ENCODE measurements at places on chromosomes 16 and 17.

GRCh38 chr16:84881702-84882521 is 62.1 kb downstream of the CRISPLD2 start:
- DNase-seq: no peak

- no peak for DNase-seq
Measured at GRCh38 chr16:78813661-78814311, 714.3 kb downstream of the WWOX start.

DNA sequence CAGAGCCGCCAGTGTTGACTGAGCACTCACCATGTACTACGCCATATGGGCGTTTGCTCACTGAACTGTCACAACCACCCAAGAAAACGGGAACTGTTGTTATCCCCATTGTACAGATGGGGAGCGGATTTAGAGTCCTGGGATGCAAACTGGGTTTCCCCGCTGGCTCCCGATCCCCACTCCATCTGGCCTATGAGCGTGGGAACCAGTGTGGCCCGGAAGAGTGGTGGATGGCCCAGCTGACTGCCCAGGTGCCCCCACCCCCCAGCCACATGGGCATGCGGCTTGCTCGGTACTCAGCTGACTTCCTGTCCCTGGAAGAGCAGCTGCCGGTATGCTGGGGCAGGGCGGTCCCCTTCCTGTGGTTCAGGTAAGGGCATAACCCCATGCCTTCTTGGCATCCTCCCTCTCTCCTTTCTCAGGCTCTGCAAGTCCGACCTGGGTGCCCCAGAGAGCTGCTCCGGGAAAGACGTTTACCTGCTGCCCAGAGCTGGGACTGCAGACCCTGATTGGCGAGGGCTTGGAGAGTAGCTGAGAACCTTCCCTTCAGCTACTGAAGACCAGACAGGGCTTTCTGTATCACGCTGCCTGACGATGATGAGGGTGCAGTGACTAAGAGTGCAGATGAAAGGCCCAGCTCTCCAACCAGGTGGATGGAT is 16.2 kb downstream of the SOCS3 start:
- peak; percentile 83 for DNase-seq

DNA sequence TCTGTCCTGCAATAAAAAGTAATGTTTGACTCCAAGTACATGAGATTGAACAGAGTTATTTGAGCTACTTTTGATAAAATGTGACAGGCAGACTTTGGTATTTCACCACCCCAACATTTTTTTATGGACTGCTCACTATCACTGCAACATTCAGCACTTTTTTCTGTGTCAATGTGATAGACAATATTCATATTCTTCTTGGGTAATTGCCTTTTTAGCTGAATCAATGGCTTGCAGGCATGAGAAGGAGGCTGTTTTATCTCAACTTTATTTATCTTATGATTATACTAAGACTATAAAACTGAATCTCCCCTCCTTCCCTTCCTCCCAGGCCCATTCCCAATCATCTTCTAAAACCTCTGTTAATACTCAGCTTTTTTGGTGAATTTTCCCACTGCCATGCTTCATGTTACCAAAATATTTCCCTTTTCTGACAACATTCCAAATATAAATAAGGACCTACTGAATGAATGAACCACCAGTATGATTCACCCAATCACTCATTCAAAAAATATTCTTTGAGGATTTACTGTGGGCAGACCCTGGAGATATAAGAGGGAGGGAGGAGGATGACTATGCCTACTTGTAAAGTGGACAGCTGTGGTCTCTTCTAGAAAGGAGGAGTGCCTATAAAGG is 67.6 kb downstream of the CDH13 start:
- no peak for DNase-seq

GRCh38 chr17:80523956-80524712 is 20.5 kb upstream of the RPTOR start:
- DNase-seq: peak; percentile 95

DNA sequence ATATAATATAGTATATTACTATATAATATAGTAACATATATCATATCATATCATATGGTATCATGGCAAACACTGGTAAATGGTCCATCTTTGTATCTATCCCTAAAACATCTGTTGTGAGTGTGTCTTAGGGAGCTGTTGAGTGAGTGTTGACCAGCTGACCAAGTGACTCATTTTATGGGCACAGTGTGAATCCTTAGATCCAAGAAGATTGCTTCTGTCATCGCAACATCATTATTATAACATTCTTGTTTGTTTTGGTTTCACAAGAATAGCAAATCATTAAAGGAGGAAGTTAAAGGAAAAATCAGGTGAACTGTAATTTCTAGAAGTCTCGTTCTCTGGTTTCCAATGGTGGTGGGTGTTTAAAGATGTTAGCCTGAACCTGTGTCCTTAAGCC is 11.7 kb upstream of the MAF start:
- no peak for DNase-seq

DNA sequence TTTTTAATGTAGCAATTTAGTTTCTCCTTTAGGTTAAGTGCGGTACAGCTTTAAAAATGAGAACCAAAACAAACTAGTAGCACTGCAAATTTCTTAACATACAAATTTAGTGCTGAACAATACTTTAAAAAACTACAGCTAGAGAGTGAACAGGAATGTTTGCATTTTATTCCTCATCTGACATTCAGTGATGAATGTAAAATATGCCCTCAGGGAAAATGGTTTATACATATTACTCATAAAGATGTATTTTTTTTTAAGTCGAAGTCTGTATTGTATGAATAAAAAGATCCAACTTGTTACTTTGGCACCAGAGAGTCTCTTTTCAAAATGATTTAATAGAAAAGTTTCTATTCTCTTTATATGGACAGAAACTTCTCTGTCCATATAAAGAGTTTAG is 96.8 kb downstream of the BRIP1 start:
- no peak for DNase-seq

GRCh38 chr17:20262226-20263114 is 204.9 kb downstream of the LGALS9B start:
- DNase-seq: no peak

GRCh38 chr17:42122371-42123303 is at the start of gene HSPB9:
Gene HSPB9, plus strand, starts transcription at chr17:42122804. Its CDS starts 47 bp downstream, at chr17:42122851.
- DNase-seq: peak; percentile 78

DNA sequence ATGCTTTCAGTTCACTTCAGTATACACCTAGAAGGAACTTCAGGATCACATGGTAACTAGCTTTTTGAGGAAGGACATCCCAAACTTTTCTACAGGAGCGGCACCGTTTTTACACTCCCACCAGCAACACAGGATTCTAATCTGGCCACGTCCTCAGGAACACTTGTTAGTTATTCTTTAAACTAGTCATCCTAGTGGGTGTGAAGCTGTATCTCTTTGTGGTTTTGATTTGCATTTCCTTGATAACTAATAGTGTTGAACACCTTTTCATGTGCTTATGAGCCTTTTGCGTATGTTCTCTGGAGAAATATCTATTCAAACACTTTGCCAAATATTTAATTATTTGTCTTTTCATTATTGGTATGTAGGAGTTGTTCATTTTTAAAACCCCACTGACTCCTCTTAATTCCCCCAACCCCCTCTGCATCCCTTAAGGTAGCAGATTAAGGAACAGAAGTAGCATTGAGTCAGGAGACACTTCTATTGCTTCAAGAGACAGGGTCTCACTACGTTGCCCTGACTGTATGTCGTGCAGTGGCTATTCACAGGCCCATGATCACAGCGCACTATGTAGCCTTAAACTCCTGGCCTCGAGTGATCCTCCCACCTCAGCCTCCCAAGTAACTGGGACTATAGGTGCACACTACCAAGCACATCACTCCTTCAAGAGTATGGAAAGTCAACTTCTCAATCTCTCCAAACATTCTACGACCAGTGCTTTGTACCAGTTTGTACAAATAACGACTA is 25.4 kb downstream of the YWHAE start:
- DNase-seq: no peak

GRCh38 chr17:1597861-1598342 is 30.7 kb downstream of the SLC43A2 start:
- DNase-seq: no peak

DNA sequence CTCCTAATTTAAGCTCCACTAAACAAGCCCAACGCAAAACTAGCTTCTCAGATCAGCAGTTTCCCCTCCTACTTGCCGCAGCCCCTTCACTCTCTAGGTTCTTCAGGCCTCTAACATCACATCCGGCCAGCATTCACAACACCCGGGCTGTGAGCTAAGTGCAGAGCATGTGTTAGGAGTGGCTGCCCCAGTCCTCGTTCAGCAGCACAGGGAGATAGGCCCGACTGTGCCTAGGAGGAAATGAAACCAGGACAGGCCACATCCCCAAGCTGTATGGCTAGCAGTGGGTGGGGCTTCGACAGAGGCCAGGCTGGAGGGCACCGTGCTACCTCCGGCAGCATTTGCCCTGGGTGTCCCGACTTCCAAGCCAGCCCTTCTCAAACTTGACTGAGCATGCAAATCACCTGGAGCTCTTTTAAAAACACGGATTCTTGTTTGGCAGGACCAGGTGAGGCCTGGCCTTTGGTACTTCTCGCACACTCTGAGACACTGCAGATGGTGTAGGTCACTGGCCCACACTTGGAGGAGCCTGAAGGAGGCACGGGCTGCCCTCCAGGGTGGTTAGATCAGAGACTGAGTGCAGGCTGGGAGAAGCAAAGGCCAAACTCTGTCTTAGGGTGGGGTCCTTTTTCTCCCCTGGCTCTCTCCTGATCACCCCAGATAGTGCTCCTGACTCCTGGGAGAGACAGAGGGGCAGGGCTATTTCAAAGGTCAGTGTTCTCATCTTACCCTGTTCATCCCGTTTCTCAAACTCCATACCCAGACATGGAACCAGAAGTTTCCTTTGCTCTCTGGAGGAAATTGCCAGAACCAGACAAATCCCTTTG is 202.0 kb downstream of the C16orf78 start:
- DNase-seq: no peak

DNA sequence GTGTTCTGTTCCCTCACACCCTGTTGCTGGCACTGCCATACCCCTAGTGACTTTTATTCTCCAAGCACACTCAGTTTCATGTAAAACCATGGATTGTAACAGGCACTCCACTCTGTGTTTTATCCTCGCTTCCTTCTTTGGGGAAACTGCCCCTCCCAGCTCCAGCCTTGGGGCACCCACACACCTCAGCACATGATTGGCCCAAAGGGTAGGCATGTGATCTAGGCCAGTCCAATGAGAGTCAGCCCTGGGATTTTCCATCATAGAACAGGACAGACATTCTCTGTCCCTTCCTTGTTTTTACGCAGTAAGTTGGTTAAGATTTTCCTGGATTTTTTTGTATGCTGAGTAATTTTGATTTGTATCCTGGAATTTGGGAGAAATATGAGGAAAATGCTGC is 115.4 kb downstream of the C16orf95 start:
- no peak for DNase-seq

DNA sequence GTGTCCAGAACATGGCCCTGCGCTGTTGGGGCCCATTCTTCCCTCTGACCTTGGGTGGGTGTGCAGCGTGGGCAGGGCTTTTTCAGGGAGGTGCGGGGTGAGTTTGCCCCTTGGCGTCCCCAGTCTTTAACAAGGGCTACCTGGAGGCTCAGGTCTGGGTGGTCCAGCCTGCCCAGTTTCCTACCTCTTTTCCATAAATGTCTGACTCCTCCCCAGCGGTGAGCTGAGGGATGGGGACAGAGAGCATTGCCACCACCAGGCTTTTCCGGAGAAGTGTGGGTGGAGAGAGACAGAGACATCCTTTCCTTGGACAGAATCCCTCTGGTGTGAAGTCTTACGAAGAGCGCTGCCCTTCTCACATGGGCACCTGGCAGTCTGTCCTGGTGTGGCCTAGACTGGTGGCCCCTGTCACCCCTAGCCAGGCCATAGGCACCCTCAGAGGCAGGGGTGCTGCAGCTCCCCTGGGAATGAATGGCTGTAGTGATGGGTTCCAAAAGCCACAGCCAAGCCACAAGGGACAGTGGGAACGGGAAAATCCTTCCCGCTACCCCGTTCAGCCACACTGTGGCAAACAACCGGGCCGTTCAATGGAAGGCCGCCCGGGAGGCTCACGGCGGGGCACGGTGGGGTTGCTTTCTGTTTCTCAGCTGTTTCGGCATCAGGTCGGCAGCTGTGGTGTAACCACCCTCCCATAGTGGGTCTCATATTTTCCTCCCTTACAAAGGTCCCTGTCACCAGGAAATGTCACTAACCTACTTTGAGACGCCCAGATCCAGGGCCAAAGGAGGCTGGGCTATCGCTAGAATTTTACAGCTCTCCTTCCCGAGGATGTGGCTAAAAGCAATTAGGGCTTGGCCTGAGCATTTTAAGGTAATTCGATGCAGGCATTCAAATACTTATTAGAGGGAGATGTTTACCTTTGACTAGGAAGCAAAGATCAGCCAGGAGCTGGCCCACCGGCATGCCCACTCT is 61.9 kb upstream of the GSE1 start:
- no peak for DNase-seq

GRCh38 chr16:12113523-12114345 is 137.2 kb downstream of the SNX29 start:
- DNase-seq: peak; percentile 62

- no peak for DNase-seq
Measured at GRCh38 chr16:70589998-70590471, 56.3 kb upstream of the IL34 start.

GRCh38 chr16:67781565-67781921 is 24.8 kb downstream of the RANBP10 start:
- DNase-seq: no peak

GRCh38 chr16:27729516-27730304 is 179.8 kb downstream of the KATNIP start:
- DNase-seq: no peak

GRCh38 chr16:2252806-2253148 is 1.4 kb upstream of the ECI1 start:
- no peak for DNase-seq

GRCh38 chr17:8490256-8491023 is 54.8 kb downstream of the NDEL1 start:
- DNase-seq: no peak

DNA sequence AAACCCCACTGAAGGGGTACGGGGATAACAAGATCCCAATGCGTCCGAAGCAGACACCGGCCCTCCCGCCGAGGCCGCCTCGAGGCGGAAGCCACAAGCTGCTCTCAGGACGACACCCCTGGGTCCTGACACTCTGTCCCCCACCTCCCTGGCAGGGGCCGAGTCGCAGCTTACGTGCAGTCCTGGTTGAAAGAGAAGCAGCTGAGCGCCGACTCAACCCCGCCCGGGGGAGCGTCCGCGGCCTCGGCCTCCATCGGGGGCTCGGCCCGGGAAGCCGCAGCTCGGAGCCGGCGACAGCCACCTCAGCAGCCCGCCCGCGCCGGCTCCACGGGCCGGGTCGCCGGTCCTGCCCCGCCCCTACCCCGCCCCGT is at the start of gene WIPI1:
TSS of gene WIPI1 (minus strand) at position 329 of the 371 bp plus-strand sequence. CDS start at position 254, 75 bp downstream.
- DNase-seq: no peak

DNA sequence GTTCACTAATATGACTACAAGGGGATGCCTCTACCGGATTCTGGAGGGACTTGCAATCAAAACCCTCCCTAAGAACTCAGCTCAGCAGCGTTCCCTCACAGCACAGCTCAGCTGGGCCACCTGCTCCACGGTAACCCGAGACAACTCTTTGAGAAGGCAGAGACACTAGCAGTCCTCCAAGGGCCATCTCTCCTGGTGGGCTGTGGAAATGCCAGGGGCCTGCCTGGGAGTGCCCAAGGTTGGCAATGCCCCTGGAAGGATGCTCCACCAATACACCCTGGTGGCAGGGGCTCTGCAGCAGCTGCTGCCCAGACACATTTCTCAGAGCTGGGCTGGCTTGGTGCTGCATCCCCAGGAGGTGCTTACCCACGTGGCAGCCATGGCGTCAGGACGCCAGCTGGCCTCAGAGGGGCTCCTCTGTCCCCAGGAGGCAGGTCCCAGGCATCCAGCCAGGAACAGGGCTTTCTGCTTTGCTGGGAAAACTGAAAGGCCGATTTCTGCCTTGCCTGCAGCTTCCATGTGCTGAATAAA is 16.5 kb downstream of the CDIP1 start:
- peak; percentile 98 for DNase-seq

GRCh38 chr17:33527290-33527689 is 234.2 kb upstream of the ASIC2 start:
- no peak for DNase-seq
